ENCODE measurements at places on chromosomes 3 and 15.
A peak's percentile ranks its signal among the peaks of the same experiment; 100 is the strongest.

DNA sequence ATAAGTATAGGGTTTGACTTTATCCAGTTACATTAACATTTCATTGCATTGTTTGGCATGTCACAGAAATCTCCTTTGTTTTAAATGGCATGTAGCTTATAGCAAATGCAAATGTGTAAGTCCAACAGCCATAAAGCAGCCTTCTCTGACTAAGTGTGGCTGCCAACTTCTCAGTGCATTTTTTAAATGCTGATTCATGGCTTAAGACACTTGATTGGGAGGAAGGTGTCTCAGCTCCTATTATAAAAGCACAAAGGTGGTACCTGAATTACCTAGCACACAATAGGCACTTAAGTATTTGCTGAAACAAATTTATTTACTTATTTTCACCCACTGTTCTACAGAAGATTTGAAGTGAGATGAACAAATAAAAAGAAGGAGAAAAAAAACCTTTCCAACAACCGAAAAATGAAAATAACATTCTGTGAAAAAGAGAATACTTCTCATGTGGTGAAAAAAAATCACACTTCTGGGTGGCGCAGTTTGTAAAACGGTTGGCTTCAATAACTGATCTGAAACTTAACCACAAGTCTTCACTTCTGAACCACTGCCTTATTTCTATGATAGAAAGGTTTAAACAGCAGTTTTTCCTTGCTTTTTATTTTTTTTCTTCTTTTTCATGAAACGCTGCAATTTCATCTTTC is 105.5 kb upstream of the ICE2 start:
- no peak for DNase-seq

DNA sequence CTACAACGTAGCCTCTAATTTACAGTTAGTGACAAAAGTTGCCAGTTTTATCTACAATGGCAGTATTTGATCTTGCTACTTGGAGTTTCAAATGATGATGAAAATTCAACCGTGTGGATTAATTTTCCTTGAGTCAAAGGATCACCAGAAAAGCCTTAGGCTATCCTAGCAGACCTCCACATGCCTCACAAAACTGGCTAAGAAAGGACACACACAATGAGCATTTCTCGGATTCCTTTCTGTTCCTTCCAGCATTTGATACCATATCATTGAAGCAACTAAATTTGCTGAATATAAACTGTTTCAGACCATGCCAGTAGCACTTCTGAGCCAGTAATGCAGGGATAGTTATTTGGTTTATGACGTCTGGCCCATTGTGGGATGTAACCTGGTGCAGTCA is 587.4 kb upstream of the MDFIC2 start:
- DNase-seq, result no peak

- no peak for DNase-seq
These were observed 44.5 kb downstream of the OSBPL10 start for GRCh38 chr3:31936420-31937060.

DNA sequence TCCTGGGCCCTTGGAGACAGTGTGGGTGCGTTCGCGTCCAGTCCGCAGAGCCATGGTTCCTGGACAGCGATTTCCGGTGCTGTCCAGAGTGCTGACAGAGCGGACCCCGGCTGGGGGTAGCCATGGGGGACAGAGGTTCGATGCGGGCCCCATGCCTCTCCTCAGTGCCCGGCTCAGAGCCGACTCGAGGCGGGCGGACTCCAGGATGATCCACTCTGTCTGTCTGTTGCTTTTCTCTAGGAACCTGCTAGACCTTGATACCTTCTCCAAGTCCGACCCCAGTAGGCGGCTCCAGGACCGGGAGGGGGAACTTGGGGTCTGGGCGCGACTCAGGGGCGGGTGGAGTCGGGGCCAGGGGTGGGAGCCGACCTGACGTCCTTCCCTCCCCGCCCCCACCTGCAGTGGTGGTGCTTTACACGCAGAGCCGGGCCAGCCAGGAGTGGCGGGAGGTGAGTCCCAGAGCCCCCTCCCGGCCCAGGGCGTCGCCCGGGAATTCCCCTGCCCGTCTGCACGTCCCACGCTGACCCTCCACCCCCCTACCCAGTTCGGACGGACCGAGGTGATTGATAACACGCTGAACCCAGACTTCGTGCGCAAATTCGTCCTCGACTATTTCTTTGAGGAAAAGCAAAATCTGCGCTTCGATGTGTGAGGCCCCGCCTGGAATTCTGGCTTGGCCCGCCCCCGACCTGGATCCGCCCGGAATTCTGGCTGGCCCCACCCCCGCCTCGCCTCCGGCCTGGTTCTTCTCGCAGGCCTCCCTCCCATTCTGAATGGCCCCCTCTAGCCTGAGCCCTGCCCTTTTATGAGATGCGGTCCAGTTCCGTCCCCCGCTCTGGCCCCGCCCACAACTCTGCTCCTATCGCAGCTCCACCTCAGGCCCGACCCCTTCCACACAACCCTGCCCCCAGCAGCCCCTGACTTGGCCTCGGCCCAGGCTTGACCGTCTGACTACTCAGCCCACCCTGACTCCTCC is 1.0 kb downstream of the CPNE9 start:
- DNase-seq, result no peak

DNA sequence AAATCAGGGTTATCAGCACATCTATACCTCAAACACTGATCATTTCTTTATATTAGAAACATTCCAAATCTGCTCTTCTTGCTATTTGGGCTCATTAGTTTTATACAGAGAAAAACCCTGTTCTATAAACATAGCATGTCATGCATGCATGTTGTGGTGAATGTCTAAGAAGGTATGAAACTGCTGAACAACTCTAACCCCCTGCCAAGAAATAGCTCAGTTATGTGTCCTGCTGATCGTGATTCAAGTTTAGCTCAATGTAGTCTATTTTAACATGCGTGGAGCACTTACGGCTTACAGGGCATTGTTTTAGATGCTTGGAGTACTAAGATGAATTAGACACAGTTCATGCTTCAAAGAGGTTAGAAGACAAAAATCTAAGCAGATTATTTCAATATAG is 35.8 kb downstream of the MYH15 start:
- DNase-seq, result no peak

DNA sequence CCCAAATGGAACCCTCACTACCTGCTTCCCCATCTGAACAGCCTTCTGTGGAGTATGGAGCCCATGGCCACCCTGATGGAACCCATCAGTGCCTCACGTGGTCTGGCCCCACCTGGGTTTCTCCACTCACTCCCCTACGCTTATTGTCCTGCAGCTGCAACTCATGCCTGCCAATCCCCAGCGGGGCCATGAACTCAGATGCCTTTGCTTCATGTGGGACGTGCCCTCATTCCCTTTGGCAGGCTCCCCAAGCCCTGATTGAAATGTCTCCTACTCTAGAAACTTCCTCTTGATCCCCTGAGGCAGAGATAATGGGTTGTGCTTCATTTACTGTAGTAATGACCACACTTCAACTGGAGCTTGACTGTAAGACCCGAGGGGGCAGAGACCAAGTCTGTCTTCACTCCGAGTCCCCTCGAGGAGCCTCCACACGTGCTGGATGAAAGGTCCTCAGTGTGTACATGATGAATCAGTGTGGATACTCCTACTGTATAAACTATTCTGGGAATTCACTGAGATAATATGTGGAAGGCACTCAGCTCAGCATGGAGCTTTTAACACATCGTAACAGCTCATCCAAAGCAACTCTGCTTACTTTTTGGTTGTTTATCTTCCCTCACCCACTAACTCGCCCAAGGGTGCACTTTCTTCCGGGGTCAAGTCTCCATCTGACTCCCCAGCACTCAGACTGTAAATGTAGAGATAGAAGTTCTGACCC is 232.8 kb upstream of the BHLHE40 start:
- DNase-seq, result peak; percentile 79

GRCh38 chr3:167304077-167304476 is 76.0 kb downstream of the ZBBX start:
- no peak for DNase-seq

GRCh38 chr3:72907731-72908620 is 20.1 kb downstream of the GXYLT2 start:
- DNase-seq, result no peak

DNA sequence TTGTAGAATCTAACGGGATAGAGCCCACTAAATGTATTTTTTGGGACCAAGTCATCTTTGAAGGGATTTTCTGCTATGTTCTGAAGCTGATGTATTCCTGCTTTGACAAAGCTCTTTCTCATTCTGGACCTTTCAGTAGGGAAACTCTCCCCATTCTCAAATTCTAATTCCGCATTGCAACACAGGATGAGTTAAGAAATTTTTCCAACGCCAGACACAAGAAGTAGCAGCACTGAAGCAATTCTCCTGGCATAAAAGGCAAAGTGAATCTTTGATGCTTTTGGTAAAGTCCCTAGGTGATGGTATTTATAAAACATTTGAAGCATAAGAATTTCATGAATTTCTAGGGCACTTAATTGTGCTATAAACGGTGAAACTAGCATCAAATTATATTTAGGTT is 76.8 kb downstream of the ZPLD1 start:
- DNase-seq, result no peak
